Activated CD4-positive, alpha-beta T cell treated with anti-CD3 and anti-CD28 coated beads, Interleukin-2, amount 10 ng/mL, durations not matched to agents 24 days and 14 days (primary cell): ENCODE measurements at places on chromosomes 1 and 21.

GRCh38 chr1:18198260-18198659, 90.7 kb downstream of the IGSF21 start:
- no peaks in the 10 kb centered on the region for H3K36me3 ChIP-seq
- H3K4me3 ChIP-seq, result no peak overlapping the region
- no peak for DNase-seq

DNA sequence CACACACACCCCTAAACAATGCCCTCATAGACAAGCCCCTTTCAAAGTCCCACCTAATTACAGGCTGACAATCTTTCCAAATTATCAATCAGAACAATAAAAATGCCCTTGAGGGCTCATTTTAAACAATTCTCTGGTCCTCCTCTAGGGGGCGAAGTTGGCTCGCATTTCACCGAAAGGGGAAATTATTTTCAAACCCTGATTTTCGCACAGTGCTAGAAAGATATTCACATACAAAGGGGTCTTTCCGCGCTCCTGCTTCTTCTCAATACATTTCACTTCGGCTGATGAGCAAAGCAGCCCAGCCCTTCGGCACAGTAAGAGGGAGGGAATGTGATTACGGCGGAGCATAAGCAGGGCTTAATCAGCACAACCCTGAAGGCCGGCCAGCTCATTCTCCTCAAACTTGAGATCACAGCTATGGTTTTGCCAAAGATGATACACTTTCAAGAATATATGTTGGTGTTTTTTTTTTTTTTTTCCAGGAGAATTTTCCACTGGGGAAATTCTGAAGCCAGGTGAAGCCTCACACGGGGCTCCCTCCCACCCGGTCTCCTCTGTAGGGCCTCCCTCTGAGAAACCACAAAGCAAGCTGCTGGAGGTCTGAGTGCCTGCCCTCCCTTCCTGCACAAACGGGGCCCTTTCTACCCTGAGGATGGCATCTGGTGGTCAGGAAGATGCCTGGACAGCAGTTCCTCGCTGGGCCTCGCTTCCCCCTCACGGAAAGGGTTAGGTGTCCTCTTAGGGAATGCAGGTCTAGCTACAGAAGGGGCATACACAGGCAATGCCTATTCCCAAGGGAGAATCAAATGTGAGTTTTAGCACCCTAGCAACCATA, 66.9 kb downstream of the GNG12 start:
- H3K4me3 ChIP-seq, result peak overlapping the region; percentile 7
- H3K27me3 ChIP-seq, result peaks cover 27% of the 10 kb centered on the region
- H3K36me3 ChIP-seq, result no peaks in the 10 kb centered on the region
- peak; percentile 82 for DNase-seq
- peaks cover 12% of the 10 kb centered on the region for H3K4me1 ChIP-seq

DNA sequence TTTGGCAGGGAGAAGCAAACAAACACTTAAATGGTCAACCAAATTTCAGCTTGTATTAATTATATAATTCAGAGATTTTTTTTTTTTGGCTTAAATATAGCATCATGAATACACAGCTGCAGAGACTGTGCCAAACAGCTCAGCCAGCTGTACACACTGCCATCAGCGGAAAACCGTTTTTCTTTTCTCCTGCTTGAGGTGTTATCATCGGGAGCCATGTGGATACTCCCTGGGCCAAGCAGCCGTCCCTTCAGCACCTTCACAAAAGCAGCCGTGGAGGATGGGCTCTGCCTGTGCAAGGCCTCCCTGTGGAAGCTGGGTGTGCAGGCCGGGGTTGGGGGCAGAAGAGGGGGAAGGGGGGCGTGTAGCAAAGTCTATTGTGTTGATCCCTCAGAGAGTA, 85.0 kb downstream of the NUF2 start:
- H3K4me1 ChIP-seq, result peaks cover 2% of the 10 kb centered on the region
- H3K36me3 ChIP-seq, result no peaks in the 10 kb centered on the region
- no peaks in the 10 kb centered on the region for H3K27me3 ChIP-seq
- no peak for DNase-seq
- no peak overlapping the region for H3K4me3 ChIP-seq
- no peak overlapping the region for H3K27ac ChIP-seq

DNA sequence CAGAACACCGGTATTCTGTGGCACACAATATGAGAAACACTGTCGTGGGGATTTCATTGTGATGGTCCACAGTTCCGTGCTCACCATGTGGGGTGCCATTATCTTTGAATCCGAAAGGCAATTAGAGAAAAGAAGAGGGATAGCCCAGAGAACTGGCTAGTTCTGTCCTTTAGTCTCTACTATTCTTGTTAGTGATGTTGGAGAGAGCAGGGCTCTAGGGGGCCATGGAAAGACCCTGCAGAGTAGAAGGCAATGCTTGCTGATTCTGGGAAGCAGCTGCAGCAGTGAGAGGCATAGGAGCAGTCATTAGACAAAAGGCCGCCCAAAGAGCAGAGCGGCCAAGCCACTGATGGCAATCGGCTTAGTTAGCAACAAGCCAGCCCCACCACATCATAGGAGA, 146.3 kb downstream of the TSEN15 start:
- H3K27ac ChIP-seq, result no peak overlapping the region
- H3K4me3 ChIP-seq, result no peak overlapping the region
- no peaks in the 10 kb centered on the region for H3K36me3 ChIP-seq
- DNase-seq, result no peak

DNA sequence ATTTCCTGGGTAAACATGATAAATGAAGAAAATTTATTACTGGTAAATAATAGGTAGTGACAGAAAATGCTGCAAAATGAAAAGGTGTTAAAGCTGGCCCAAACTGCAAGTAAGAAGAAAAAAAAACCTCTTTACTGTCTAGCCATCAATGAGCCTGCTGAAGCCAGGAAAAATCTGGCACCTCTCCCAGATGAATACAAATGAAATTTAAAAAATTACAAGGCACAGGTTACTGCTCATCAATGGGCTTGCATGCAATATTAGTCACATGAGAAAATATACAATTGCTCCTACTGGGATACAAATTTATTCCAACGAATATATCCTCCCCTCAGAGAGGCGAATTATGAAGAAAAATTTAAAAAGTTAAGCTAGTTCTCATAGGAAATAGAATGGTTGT, 1422.5 kb downstream of the KCNT2 start:
- no peak overlapping the region for H3K4me3 ChIP-seq
- no peaks in the 10 kb centered on the region for H3K4me1 ChIP-seq
- H3K27ac ChIP-seq, result no peak overlapping the region
- peaks cover 1% of the 10 kb centered on the region for H3K27me3 ChIP-seq
- H3K36me3 ChIP-seq, result no peaks in the 10 kb centered on the region
- DNase-seq, result no peak

DNA sequence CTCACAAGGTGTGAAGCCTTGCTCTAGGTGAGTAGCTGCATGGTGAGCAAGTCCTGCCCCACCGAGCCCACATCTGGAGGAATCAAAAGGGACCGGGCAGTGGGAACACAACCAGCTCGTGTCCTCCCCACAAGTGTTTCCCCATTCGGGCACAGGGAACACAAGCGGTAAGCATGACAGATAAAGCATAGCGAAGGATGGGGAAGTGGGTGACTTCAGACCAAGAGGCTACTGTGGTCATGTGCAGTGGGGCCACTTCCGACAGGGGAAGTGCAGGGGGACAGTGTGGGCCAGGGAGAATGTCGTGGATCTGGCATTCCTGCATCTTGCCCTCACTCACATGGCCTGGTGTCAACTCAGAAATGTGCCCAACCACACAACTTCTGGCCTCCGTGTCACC, 306.2 kb downstream of the FAM72C start:
- no peak overlapping the region for H3K27ac ChIP-seq
- H3K4me3 ChIP-seq, result no peak overlapping the region
- H3K4me1 ChIP-seq, result no peaks in the 10 kb centered on the region
- peaks cover 5% of the 10 kb centered on the region for H3K36me3 ChIP-seq
- DNase-seq, result no peak
- H3K27me3 ChIP-seq, result peaks cover 38% of the 10 kb centered on the region

DNA sequence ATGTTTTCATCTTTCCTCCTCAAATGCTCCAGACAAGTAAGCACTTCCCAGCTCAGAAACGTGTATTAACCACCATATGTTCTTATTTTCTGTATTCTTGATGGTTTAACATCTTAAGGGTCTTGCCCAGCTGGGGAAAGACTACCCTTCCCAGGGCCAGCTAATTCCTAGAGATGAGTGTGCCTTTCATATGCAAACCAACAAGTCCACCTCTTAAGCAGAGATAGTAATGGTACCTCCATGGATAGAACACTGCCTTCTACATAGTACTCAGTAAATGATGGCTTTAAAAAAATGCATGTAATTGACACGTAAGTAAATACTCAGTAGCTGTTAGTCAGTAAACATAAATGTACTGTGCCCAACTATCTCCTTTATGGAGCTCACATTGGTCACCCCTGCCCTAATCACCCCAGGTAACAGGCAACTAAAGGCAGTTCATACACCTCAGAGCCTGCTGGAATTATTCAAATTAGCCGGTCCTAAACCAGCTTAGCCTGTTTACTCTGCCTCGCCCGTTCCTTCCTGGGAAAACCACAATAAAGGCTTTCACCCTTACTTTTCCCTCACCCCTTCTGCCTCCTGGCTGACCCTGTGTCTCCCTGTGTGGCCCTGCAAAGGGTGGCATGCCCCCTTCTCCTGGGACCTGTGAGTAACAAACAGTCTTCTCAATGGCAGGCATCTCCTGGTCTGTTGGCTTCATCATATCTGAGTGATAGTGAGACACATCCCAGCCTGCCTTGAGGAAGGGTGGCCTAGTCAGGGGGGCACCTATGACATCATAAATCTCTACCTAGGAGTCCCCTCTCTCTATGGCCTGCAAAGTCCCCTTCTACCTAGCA, 40.1 kb upstream of the KLHDC7A start:
- DNase-seq, result no peak
- no peak overlapping the region for H3K4me3 ChIP-seq
- H3K4me1 ChIP-seq, result no peaks in the 10 kb centered on the region
- H3K27ac ChIP-seq, result no peak overlapping the region
- no peaks in the 10 kb centered on the region for H3K36me3 ChIP-seq
- no peaks in the 10 kb centered on the region for H3K27me3 ChIP-seq

- H3K4me3 ChIP-seq, result no peak overlapping the region
- H3K4me1 ChIP-seq, result peaks cover 22% of the 10 kb centered on the region
- H3K27ac ChIP-seq, result no peak overlapping the region
- peak; percentile 69 for DNase-seq
- peaks cover 39% of the 10 kb centered on the region for H3K36me3 ChIP-seq
Measured at GRCh38 chr1:223811634-223812101, 34.1 kb downstream of the TP53BP2 start.

DNA sequence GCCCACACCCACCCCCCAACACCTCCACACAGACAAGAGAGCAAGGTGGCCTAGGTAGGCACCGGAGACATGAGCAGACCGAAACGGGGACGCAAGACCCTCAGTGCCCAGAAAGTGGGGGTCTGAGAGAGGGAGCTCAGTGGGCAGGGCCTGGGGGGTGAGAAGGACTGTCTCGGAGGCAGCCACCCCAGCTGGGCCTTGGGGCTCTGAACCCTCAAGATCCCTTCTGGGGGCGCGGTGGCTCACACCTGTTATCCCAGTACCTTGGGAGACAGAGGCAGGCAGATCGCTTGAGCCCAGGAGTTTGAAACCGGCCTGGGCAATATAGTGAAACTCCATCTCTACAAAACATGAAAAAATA, 9.1 kb upstream of the GNB1 start:
- no peak overlapping the region for H3K4me3 ChIP-seq
- peaks cover 8% of the 10 kb centered on the region for H3K4me1 ChIP-seq
- no peaks in the 10 kb centered on the region for H3K36me3 ChIP-seq
- no peak overlapping the region for H3K27ac ChIP-seq
- DNase-seq, result no peak
- peaks cover 8% of the 10 kb centered on the region for H3K27me3 ChIP-seq

- DNase-seq, result no peak
- H3K27ac ChIP-seq, result no peak overlapping the region
- H3K27me3 ChIP-seq, result peaks cover 16% of the 10 kb centered on the region
- H3K4me1 ChIP-seq, result no peaks in the 10 kb centered on the region
- no peak overlapping the region for H3K4me3 ChIP-seq
Measured at GRCh38 chr1:115560027-115560426, 81.7 kb upstream of the VANGL1 start.

DNA sequence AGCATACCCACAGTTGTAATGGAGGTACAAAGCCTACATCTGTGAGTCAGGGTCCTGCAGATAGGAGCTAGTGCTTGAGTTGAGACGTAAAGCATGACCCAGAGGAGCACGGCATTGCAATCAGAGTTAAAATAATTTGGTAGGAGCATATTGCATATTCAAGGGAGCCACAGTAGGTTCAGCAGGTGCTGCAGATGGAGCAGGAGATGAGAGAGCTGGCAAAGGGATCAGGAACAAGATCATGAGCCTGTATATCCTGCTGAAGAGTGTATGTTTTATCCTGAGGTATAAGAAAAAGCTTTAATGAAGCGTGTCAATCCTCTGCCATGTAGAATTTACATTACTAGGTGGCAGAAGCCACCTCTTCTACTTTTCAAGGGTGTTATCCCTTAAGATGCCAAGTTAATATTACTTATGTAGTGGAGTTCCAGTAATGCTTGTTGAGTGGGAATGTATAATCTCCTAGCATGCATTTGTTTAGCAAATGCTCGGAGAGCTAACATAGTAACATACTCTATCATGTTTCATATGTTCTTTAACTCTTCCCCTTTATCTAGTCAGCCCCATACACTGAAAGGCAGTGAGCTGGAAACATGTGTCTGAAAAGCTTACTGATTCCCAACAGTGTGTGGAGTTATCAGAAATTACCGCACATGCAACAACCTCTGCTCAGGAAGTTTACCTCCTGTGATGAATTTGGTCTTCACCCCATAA, 300.3 kb downstream of the GRIK1 start:
- H3K27ac ChIP-seq, result no peak overlapping the region
- H3K4me1 ChIP-seq, result no peaks in the 10 kb centered on the region
- no peak overlapping the region for H3K4me3 ChIP-seq
- H3K36me3 ChIP-seq, result no peaks in the 10 kb centered on the region
- DNase-seq, result no peak

DNA sequence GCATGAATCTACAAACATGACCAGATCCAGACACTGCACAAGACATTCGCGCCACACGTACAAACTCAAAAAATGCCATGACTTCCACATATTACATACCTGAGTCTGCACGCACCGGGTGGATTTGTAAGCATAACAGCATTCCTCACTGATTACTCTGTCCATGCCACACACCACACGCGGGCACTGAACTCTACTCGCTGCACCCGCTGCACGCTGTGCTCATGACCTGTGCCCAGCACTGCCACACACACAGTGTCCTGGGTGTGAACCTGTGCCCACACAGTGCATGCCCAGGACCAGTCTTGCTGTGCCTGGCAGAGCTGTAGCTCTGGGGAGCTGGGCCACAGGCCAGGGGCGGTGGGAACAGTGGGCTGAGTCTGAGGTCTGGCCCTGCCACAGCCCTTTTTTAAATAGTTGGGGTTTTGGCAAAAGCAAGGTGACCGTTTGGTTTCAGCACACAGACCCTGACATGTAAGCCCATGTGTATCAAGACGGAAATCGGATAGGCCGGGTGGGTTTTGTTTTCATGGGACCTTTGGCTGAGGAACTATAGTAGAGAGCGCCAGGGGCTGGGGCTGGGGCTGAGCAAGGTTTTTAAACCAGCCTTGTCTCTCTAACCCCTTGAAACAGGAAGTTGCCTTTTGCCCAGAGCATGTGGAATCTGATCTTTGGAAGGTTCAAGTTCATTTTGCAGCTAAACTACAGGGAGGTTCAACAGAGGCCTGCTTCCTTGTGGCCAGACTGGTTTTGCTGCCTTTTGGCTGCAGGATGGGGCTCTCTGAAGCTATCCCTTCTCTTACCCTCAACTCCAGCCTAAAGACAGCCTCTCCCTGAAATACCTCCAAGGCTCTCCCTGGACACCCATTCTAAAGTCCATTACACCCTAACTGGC, 12.3 kb upstream of the GOLT1A start:
- no peaks in the 10 kb centered on the region for H3K27me3 ChIP-seq
- no peaks in the 10 kb centered on the region for H3K36me3 ChIP-seq
- H3K4me1 ChIP-seq, result no peaks in the 10 kb centered on the region
- no peak overlapping the region for H3K27ac ChIP-seq
- no peak for DNase-seq
- H3K4me3 ChIP-seq, result no peak overlapping the region
